Ovary (tissue), 10 donors: ENCODE measurements at places on chromosomes 5 and 9. TPM values are rescaled to one million over a fixed set of nuclear protein-coding genes. Genes with fewer than 3 reads are reported as not detected.

STOM gene
- 205 TPM for total RNA-seq

GRCh38 chr5:90562341-90562740 lies 3.7 kb downstream of the ADGRV1 start:
- DNase-seq = no peak

- DNase-seq = no peak
Measured at GRCh38 chr5:76400466-76400865, 2.6 kb upstream of the IQGAP2 start.

- no peak for DNase-seq
Measured at GRCh38 chr5:58497921-58498320, 6.7 kb downstream of the GAPT start.

ADAMTS12 gene
- total RNA-seq = 4.5 TPM

DNA sequence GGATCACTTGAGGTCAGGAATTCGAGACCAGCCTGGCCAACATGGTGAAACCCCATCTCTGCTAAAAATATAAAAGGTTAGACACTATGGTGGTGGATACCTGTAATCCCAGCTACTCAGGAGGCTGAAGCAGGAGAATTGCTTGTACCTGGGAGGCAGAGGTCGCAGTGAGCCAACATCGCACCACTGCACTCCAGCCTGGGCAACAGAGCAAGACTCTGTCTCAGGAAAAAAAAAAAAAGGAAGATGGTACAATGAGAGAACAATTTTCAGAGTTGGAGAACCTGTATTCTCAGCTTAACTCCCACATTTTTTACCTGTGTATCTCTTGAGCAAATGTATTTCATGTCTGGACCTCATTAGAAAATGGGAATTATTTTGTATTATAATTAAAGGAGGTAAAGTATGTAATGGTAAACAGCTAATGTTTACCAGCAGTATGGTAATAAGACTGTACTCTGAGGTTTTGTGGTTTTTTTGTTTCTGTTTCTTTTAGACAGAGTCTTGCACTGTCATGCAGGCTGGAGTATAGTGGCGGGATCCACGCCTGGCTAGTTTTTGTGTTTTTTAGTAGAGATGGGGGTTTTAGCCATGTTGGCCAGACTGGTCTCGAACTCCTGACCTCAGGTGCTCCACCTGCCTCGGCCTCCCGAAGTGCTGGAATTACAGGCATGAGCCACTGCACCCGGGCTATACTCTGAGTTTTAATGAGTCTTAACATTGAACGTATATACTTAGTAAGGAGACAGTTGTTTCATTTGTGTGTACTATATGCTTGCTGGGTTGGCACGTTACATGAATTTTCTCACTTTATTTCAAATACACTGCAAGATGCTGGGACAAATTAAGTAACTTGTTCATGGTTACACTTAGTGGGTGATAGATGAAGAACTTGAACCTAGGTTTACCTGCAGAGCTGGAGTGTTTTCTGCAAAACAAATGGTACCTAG lies 16.2 kb downstream of the UHRF2 start:
- no peak for DNase-seq

GRCh38 chr5:55222985-55223811 lies 3.9 kb downstream of the MCIDAS start:
- DNase-seq = no peak
